ENCODE measurements at places on chromosomes 13 and 19.
A peak's percentile ranks its signal among the peaks of the same experiment; 100 is the strongest.

GRCh38 chr13:37417060-37417441, 181.5 kb downstream of the POSTN start:
- DNase-seq: no peak

GRCh38 chr19:5655412-5655811, 24.9 kb downstream of the MICOS13 start:
- no peak for DNase-seq

- no peak for DNase-seq
Observed at GRCh38 chr13:90968166-90968904, 379.2 kb upstream of the MIR17HG start.

- DNase-seq: no peak
Observed at GRCh38 chr13:51343475-51343874, 4.0 kb downstream of the SERPINE3 start.

DNA sequence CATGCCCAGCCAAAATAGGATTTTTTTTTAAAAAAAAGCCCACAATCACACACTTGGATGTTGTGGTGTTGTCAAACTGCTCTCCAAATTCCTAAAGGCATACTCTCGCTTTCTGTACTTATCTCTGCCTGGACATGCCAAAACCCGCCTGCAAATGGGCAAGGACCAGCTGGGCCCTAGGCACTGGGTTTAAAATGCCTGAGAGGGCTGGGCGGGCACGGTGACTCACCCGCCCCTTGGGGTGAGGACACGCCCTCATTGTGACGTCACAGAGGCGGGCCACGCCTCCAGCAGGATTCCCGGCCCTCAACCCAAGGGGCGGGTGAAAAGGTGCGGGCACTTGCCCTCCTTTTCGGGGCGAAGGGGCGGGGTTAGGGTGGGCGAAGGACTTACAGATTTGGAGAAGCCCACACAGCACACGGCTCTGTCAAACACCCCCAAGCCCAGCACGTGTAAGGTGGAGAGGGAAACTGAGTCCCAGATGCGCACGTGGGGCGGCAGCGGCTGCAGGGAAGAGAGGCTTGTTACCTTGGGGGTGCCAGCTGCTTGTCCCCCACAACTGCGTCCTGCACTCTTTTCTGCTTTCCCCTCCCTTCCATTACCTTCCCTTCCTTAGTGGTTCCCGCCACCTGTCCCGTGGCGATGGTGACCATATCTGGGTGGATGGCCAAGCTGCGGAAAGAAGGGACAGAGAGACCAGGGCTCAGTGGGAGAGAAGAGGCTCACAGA, 6.6 kb downstream of the EML2 start:
- DNase-seq: peak; percentile 96

GRCh38 chr13:85528491-85529217, 270.6 kb downstream of the SLITRK6 start:
- DNase-seq: peak; percentile 12

DNA sequence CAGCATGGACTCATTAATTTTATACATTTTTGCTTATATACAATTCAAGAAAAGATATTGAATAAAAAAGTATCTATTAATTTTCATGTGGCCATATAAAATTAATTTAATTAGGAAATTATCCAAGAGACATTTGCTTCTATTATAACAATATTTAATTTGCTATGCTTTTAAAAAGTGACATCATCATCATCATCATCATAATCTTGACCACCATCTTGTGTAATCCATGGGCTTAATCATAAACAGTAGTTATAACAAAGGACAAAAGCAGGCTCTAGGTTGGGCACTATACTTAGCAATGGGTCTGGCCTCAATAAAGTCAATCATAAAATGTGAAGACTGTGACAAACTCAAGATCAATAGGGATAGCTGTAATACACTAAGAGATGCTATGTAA, 1031.6 kb downstream of the SLITRK1 start:
- no peak for DNase-seq

GRCh38 chr13:99004978-99005377, 27.1 kb upstream of the DOCK9 start:
- DNase-seq: no peak

DNA sequence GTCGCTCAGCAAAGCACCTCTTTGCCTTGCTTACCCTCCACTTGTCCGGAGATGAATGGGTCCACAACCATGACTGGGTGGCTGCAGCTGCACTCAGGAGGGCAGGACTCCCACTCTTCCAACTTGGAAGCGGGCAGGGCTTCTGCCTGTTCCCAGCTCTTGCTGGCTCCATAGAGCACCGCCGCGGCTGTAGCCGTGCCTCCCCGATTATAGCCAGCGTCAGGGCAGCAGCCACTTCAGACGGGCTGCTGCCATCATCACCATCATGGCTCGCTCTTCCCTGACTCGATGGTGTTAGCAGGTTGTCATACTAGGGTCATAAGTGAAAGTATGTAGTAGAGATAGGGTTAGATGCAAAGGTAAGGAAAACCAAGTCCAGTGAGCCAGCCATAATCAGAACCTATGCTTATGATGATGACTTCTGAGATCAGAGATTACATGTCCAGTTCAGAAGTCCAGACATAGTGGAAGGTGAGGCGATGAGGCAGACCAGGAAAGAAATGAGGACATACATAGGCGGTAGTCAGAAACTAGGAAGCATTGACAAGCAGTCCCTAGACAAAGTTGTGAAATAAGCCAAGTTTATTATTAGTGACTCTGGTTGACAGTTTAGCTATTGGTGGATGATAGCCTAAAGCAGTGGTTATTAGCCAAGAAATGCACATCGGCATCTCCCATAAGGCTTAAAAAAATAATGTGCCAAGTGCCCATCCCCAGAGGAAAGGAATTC, 4.4 kb upstream of the INTS6 start:
- no peak for DNase-seq

GRCh38 chr19:12769689-12770088, 5.7 kb downstream of the HOOK2 start:
- no peak for DNase-seq

- DNase-seq: no peak
Observed at GRCh38 chr13:69108486-69108885, 999.1 kb upstream of the ATXN8OS start.

- DNase-seq: no peak
Observed at GRCh38 chr13:60936281-60936680, 479.4 kb downstream of the PCDH20 start.

DNA sequence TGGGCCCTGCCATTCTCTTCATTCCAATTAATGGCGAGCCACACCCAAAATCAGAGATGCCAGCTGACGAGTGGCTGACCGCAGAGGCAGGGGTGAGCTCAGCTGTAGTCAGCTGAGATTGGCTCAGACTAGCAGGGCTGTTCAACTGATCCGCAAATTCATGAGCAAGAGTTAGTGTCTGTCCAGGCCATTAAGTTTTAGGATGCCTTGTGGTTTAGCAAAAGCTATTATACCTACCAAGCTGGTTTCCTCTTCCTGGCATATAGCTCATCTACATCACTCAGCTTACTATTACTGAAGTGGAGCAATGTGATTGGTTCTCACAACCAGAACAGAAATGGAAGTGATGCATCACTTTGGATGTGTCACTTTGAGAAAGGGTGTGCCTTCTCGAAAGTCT, 148.7 kb downstream of the NALCN start:
- peak; percentile 77 for DNase-seq

GRCh38 chr13:38582133-38582532, 104.7 kb upstream of the FREM2 start:
- DNase-seq: peak; percentile 55

GRCh38 chr13:42272115-42272803, at the start of gene AKAP11:
TSS of gene AKAP11 (plus strand) at chr13:42272152. CDS start at chr13:42286349, 14,197 bp downstream.
- DNase-seq: peak; percentile 72

DNA sequence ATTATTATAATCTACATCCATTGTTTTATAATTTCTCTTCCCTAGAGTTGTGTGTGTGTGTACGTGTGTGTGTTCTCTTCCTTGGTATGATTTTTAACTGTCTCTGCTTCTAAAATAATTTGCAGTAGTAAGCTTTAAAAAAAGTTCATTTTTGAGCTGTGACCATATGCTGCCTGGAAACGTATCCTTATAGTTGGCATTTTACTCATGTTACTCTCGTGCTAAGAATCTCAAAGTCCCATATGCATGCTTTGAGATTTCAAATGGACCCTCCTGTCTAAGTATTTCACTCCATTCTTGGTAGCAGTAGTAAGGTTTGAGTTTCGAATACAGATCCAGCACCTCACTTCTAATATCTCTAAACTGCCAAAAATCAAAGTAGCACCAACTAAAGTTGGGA, 109.9 kb downstream of the RXFP2 start:
- DNase-seq: no peak

- no peak for DNase-seq
Observed at GRCh38 chr19:32138416-32138815, 207.0 kb upstream of the ZNF507 start.

GRCh38 chr13:28056426-28056825, 44.0 kb downstream of the FLT3 start:
- no peak for DNase-seq

GRCh38 chr13:50410921-50411746, 395.9 kb downstream of the KCNRG start:
- peak; percentile 82 for DNase-seq

DNA sequence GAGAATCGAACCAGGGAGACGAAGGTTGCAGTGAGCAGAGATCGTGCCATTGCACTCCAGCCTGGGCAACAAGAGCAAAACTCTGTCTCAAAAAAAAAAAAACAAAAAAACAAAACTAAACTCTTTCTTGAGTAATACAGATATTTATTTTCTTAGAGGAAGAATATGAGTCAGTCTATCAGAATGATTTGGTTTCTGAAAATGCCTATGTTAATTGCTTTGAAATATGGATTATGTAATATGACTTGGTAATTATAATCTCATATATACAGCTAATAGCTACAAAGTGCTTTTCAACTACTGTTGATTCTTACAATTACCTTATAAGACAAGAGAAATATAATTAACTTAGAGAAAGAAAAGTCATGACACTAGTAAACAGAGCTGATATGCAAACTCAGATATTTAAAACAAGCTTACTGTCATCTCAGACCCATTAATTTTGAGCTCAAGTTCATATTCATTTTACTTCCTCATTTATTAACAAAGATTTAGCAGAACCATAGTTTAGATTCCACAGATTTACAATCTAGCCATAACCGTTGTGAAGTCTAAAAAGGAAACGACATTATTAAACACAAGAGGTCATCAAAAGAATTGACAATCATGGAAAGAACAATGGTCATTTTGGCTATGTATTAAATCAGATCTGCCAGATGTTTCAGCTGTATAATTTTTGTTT, 88.0 kb downstream of the TBC1D4 start:
- peak; percentile 27 for DNase-seq

GRCh38 chr13:41974262-41974900, 13.5 kb upstream of the VWA8 start:
- DNase-seq: no peak

GRCh38 chr13:100675661-100676129, 1.1 kb upstream of the TMTC4 start:
- no peak for DNase-seq

- peak; percentile 66 for DNase-seq
Observed at GRCh38 chr13:51148952-51149573, 38.0 kb upstream of the C13orf42 start.

GRCh38 chr19:18093439-18094161, 4.0 kb upstream of the MAST3 start:
- peak; percentile 54 for DNase-seq

DNA sequence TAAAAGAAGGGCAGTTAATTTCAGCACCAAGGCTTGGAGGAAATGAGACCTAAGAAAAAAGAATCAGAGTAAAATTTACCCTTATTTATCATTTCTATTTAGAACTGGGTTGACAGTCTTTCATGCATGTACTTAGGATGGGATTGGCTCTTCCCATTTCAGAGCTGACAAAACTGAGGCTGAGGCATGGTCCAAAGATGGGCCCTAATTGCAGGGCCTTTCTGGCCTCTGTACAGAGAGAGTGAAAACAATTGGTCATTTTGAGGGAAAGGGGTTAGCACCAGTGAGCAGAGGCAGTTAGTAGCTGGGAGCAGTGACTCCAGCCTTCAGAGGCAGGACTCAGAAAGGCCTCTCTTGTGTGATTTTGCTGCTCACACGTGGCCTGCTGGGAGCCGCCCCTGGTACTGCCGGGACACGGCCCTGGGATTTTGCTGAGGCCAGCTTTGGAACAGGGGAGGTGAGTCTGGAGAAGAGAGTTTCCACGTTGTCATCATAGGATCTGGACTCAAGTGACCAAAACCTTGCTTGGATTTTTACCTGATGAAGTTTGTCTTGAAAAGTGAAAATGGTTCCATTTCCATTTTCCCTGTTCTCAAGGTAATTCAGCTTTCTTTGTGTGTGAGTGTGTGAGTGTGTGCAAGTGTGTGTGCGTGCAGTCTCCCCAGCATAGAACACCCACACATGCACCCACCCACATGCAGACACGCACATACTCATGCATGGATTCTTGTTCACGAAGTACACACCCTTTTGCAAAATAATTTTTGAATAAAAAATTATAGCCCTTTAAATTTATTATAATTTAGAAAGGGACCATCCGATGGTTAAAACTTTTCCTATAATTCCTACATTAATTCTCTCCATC, at the start of gene ZNF536:
Gene ZNF536, plus strand, starts transcription at position 425 of the 865 bp plus-strand sequence. CDS start 71,179 bp downstream, outside the sequence.
- DNase-seq: no peak

DNA sequence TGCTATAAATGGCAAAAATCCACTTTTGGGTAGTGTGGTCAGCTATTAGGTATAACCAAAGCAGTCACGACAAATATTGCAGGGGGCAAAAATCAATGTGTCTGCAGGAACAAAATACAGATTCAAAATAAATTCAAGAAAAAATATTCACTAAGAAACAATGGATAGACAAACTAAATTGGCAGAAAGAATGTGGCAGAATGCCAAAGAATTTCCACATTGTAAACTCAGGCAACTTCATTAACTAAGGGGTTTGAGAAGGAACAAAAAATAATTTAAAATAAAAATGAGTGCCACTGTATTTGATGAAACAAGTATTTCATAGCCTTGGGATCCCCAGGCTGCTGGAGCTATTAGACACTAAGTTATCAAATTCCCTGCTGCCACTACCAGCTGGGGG, 193.1 kb downstream of the VWA8 start:
- no peak for DNase-seq

GRCh38 chr13:38409771-38410170, 60.1 kb downstream of the UFM1 start:
- no peak for DNase-seq

- peak; percentile 40 for DNase-seq
Observed at GRCh38 chr19:11256189-11256588, 6.1 kb downstream of the DOCK6 start.

GRCh38 chr13:112124141-112124540, 57.2 kb downstream of the SOX1 start:
- no peak for DNase-seq

DNA sequence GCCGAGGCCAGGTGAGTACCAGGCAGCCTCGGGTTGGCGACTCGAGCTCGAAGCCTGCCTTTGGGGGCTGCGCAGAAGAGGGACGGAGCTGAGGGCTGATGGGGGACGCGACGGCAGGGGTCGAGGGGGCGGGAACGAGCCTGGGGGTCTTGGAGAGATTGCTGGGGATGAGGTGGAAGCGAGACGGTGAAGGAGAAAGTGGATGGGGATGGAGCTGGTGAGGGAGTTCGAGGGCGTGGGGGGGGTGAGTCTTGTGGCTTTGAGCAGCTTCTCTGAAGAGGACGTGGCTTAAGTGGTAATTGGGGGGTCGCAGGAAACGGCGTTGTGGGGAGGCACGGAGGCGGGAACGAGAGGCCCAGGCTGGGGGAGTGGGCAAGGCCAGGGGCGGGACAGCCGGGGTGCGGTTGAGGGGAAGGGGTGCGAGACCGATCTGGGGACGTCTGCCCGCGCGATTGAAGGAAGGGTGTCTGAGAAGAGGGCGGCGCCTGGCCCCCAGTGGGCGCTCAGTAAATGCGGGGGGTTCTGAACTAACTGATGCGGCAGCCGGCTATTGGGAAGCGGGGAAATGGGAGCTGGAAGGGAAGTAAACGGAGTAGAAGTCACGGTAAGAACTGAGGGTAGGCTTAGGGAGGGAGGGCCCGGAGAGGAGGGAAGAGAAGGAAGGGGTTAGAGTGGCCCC, 426 bp downstream of the MYO9B start:
- DNase-seq: peak; percentile 47

- DNase-seq: peak; percentile 35
Observed at GRCh38 chr19:36030264-36031148, 2.2 kb downstream of the CLIP3 start.
